ENCODE measurements at places on chromosomes 4 and X.

GRCh38 chrX:124665621-124666400, 319.4 kb downstream of the SH2D1A start:
- no peak for DNase-seq

DNA sequence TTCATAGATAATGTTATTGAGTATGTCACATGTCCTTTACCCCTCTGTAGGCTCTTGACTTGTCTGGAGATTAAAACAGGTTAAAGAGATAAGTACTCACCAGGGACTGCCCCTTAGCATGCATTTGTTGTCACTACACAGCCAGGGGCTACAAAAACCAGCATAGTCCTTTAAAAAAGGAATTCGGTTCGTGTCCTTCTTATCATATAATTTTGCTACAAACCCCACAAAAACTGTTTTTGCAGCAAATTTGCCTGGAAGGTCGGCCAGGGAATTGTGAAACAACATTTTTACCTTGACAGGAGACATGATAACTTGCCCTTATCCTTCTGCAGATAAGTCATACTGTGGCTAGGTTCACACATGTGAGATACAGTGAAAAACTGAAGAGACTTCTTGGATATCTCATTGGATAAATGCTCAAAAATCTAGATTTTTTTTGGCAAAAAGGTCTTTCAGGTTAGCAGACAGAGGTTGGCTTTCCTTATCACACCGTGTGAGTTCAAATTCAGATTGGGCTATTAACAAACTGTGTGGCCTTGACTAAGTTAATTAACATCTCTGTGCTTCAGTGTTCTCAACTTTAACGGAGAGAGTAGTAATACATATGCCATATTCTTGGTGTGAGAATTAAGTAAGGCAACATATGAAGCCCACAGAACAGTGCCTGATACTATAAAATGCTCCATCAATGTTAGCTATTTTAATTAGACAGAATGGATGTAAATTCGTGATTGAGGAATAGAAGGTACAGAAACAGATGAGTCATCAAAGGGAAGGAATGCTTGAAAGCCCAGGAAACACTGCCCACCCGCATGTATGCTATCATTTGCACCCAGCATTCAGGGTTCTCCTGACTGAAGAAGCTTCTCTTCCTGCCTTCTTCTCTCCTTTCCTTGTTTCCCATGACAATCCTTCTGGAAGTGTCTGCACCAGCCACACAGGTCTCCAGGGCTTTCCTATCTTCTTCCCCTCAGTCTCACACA, 30.0 kb downstream of the FAM9C start:
- no peak for DNase-seq

DNA sequence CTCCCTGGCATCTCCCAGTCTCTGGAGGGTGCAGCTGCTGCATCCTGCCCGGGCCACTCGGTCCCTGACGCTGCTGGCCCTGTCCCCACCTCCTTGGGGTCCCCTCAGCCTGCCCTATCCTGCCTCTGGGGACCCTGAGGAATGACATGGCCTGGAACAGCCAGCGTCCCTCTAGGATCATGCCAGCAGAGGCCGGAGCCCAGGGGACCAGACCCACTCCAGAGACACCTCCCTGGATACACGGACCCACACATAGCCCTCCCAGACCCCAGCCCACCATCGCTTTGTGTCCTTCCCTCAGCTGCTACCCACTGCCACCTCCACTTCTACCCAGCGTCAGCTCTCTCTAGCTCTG, 35.5 kb downstream of the CPLX1 start:
- no peak for DNase-seq

DNA sequence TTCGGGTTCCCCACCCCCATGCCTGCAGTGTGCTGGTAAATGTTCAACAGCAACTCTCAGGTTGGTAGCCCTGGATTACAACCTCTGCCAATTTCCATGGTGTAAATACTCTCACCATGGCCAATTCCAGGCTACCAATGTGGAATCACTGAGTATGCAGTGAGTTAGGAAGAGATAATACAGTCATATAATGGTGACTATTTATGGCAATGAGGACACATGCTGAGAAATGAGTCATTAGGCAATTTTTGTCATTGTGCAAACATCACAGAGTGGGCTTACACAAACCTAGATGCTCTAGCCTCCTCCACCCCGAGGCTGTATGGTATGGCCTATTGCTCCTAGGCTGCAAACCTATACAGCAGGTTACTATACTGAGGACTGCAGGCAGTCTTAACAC, 4.6 kb upstream of the CLDN24 start:
- DNase-seq, result no peak

DNA sequence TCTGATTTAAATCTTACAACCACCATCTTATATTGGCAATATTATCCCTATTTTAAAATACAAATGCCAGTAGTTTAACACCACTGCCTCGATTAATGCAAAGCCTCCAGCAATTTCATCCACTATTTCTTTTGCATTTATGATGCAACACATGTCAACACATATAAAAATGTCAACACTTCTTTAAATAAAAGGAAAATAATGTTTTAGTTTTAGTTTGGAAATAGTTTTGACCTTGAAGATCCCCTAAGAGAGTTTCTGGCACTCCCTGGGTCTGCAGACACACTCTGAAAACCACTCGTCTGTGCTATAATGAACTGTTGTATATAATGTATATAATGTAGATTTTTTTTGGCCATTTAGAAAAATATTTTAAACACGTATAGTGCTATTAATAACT, 99.0 kb downstream of the CAMK2D start:
- DNase-seq, result no peak

- no peak for DNase-seq
These were observed 518 bp downstream of the PRDM8 start for GRCh38 chr4:80197601-80198440.

DNA sequence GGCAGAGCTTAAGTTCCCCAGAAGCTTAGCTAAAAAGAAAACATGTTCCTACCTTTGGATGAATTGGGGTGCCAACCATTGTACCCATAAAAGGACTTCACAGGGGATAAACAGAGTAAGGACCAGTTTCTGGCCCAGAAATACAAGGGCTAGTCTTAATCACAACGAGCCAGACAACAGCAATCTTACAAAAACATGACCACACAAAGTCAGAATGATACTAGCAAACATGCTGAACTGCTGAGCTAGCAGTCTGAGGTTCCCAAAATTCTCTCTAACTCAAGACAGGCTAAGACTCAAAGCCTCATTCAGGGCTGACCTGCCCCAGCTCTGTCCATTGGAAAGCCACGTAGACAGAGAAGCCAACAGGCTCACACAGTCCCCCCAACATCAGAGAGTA, 40.3 kb downstream of the ATP11C start:
- DNase-seq, result no peak

GRCh38 chr4:164538097-164538496, 215.8 kb upstream of the SMIM31 start:
- DNase-seq, result no peak

GRCh38 chr4:149176039-149176438, 639.6 kb downstream of the IQCM start:
- DNase-seq, result no peak
